ENCODE measurements at places on chromosomes 16 and 17.

- no peak for DNase-seq
These were observed 3.3 kb downstream of the PGS1 start for GRCh38 chr17:78381601-78382232.

- DNase-seq: peak; percentile 75
These were observed 72.0 kb upstream of the KSR1 start for GRCh38 chr17:27384261-27384701.

GRCh38 chr17:54948380-54948779, 20.1 kb downstream of the COX11 start:
- peak; percentile 76 for DNase-seq

DNA sequence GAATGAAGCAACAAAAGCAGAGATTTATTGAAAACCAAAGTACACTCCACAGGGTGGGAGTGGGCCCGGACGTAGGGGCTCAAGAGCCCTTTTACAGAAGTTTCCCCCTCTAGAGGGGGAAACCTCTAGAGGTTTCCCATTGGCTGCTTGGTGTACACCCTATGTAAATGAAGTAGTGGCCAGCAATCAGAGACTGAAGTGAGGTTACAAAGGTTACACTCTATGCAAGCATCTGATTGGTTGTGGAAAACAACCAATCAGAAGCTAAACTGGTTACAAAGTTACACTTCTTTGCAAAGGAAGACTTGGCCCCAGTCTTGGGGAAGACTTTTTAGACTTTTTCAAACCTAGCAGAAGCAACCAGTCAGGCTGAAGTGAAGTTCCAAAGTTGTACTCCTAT, 27.1 kb downstream of the CRAMP1 start:
- DNase-seq: peak; percentile 8

- no peak for DNase-seq
These were observed 12.8 kb downstream of the FLCN start for GRCh38 chr17:17224137-17224536.

DNA sequence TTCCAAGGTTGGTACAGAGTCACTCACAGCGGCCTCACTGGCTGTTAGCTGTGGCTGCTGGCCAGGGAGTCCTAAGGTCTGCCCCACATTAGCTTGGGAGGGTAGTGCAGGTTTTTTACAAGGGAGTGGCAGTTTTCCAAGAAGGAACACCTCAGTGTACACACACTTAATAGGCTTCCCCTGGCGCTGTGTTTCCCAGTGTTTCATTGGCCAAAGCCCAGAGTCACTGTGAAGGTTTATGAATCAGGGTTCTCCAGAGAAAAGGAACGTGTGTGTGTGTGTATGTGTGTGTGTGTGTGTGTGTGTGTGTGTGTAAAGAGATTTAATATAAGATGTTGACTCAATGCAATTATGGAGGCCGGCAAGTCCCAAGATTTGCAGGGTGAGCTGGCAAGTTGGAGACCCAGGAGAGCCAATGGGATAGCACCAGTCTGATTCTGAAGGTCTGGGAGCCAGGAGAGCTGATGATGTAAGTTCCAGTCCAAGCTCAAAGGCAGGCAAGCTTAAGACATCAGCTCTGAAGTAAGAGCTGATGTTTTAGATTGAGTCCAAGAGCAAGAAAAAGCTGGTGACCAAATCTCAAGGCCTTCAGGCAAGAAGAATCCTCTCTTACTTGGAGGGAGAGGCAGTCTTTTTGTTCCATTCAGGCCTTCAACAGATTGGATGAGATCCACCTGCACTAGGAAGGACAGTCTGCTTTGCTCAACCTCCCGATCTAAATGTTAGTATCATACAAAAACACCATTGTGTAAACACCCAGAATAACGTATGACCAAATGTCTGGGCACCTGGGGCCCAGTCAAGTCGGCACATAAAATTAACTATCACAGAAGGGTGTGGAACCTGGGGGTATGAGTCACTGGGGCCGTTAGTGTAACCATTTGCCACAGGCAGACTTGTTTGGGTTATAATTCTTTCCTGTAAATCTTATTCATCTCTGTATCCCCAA, 206.8 kb downstream of the PRKCA start:
- DNase-seq: peak; percentile 91

GRCh38 chr17:71287071-71287823, 833.6 kb upstream of the SOX9 start:
- DNase-seq: no peak

GRCh38 chr16:5028950-5029475, 4.7 kb downstream of the NAGPA start:
- DNase-seq: no peak

DNA sequence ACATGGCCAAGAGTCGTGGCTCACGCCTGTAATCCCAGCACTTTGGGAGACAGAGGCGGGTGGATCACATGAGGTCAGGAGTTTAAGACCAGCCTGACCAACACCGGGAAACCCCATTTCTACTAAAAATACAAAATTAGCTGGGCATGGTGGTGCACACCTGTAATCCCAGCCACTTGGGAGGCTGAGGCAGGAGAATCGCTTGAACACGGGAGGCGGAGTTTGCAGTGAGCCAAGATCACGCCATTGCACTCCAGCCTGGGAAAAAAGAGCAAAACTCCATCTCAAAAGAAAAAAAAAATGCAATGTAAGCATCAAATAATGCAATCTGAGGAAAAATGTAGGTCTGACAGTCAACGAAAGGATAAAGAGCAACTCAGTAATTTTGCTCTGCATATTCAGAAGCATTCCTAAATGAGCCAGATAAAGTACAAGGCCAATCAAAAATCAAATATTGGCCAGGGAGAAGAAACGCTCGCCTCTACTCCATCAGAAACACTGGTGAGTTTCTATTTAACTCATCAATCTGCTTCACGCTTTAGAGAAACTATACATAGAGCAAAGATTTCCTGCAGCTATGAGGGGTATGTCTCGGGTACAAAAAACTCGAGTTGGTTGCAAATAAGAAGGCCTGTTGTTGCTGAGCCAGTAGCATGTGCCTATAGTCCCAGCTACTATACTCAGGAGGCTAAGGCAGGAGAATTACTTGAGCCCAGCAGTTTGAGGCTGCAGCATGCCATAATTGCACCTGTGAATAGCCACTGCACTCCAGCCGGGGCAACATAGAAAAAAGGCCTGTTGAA, 3.7 kb downstream of the TXNDC11 start:
- no peak for DNase-seq

- peak; percentile 98 for DNase-seq
These were observed 11.9 kb upstream of the FAAP100 start for GRCh38 chr17:81563861-81564586.

DNA sequence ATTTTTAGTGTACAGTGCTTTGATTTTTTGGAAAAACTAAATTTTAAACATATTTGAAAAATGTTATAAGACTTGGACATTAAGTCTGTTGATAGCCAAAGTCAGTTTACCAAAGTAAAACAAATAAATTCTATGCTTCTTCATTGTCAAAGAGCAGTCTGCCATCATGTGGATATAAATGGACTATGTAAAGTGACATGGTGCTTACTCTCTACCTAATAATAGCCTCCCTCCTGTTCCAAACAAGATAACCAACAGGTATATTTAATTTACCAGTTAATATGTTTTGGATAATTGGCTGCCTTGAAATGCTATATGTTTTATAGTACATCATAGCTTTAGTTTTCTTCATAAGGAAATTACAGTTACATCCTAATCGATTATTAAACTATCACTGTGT, 15.9 kb downstream of the TAF15 start:
- no peak for DNase-seq

DNA sequence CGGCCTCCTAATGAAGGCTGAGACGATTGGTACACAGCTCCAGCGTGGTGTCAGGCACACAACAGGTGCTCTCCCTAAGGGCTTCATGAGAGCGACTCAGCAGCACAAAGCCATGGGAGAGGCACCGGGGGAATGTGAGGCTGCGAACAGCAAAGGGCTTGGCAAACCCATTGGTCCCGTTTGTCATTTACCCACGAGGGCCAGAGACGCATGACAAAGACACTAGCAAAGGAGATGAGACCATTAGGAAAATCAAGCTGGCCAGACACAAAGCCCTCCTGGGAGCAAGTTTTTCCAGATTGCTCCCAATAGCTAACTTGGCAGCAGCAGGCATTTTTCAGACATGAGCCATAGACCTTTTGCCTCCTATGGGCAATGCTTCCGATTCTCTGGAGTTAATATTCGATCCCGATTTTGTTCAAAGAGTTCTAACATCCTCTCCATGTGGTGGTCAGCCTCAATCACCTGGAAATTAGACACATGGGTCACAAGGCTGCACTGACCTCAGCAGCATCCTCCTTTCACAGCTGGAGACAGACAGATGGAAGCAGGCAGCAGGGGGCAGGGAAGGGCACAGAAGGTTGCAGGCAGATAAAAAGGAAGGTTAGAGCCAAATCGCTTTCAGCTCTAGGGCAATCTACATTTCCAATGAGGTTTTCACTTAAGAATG, 38.2 kb downstream of the TK2 start:
- peak; percentile 69 for DNase-seq

- no peak for DNase-seq
These were observed 24.1 kb downstream of the GSE1 start for GRCh38 chr16:85637061-85637807.

DNA sequence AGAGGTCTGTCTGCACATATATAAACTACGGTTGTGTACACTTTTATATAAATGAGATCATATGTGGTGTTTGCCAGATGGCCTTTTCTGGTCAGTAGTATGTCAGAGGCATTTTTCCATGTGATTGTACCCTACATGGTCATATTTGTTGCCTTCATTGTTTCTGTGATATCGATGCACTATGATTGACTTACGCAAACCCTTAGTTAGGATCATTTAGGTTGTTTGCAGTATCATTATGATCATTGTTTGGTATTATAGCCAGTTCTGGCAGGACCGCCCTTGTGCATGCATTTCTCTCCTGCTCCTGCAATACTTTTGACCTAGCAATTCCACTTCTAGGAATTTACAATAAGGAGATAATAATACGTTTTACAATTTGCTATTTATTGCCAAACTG, 169.1 kb downstream of the MSI2 start:
- no peak for DNase-seq

DNA sequence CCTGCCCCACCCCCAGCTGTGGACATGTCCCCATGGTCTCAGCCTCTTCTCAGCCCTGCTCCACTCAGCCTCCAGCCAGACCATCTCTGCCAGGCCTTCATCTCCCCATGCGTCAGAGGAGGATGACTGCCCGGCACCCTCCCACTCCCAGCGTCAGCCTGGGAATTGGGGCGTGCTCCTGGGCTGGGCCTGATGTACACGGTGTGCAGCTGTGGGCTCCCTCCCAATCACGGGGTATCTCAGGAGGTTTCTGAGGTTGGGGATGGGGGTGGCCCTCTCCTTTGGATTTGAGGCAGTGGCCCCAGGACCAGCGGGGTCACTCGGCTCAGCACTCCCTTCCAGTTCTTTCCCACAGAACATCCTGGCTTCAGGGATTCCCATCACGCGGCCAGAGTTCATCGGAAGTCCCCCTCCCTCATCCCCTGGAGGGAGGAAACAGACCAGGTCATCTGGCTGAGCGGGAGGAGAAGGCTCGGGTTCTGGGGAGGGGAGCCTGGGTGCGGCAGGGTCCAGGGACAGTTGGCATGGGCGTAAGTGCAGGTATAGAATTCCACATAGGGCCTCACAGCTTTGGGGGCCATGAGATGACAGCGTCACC, 36.9 kb downstream of the SOCS3 start:
- DNase-seq: peak; percentile 61

DNA sequence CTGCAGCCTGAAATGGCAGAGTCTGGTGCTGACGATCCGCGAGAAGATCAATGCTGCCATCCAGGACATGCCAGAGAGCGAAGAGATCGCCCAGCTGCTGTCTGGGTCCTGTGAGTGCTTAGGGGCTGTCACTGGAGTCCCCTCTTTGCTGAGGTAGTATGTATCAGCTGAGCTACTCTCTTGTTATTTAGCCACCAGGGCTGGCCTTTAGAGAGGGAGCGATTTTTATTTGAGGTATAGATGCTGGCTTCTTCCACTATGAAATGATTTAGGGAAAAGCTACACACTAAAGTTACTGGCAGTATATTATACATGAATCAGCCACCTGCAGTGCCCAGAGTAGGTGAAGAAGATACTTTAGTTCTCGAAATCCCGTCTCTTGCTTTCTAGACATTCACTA, 2.6 kb downstream of the CDK5RAP3 start:
- no peak for DNase-seq

GRCh38 chr16:57297856-57298255, 13.4 kb upstream of the PLLP start:
- DNase-seq: no peak

DNA sequence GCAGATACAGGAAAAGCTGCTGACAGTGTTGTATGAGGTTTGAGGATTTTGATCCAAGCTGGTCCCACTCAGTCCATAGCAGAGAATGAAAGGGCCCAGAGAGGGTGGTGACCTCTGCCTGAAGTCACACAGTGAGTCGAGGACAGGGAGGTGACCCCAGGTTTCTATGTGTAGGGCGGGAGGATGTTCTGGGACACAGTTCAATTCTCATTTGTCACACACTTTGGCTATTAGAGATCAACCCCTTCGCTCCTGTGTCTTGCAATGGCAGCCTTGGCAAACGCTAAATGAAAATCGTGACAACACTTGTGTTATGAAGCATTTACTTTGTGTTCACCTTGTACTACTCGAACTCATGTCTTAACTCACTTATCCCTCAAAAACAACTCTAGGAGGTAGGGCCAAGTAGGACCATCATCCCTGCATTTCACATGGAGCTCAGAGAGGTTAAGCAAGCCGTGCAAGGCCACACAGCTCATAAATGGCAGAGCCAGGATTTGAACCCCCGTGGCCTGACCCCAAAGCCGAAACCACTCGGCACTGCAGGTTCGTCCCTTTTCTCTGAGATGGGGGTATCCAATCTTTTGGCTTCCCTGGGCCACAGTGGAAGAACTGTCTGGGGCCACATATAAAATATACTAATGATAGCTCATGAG, 10.2 kb downstream of the DEXI start:
- DNase-seq: no peak

DNA sequence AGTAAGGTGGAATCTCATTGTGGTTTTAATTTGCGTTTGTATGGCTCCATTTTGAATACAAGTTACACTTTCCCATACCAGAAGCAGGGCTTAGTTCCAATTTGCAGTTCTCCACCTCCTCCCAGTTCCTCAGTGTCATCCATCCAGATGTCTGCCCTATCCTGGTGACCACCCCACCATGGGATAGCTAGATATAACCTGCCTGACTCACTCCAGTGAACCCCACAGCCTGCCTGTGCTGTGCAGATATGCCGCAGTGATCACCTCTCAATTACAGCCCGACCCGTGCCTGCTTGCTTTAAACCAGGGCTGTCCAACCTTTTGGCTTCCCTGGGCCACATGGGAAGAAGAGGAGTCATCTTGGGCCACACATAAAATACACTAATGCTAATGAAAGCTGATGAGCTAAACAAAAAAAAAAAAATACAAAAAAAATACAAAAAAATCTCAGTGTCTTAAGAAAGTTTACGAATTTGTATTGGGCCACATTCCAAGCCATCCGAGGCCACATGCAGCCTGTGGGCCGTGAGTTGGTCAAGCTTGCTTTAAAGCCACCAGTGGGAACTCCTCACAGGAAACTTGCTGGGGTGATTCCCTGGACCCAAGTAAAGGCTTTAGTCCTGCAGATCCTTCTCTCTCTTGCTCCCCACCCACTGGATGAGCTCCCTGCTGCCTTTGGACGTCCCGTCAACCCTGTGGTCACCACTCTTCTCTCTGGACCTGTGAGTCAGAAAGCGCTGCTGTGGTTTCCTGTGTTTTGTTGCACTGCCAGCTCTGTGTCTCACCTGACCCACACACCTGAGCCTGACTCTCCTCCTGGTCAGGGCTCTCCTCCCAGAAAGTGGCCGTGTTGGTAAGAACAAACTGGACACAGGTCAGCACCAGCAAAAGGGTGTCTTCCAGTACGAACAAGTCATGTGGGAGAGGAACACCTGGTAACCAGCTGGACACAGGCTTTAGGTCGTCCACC, 83.0 kb downstream of the EMP2 start:
- DNase-seq: no peak

All from amniotic epithelial cell (primary cell).